ENCODE measurements at places on chromosomes 11 and 22. TPM values are rescaled to one million over a fixed set of nuclear protein-coding genes. Genes with fewer than 3 reads are reported as not detected.

DNA sequence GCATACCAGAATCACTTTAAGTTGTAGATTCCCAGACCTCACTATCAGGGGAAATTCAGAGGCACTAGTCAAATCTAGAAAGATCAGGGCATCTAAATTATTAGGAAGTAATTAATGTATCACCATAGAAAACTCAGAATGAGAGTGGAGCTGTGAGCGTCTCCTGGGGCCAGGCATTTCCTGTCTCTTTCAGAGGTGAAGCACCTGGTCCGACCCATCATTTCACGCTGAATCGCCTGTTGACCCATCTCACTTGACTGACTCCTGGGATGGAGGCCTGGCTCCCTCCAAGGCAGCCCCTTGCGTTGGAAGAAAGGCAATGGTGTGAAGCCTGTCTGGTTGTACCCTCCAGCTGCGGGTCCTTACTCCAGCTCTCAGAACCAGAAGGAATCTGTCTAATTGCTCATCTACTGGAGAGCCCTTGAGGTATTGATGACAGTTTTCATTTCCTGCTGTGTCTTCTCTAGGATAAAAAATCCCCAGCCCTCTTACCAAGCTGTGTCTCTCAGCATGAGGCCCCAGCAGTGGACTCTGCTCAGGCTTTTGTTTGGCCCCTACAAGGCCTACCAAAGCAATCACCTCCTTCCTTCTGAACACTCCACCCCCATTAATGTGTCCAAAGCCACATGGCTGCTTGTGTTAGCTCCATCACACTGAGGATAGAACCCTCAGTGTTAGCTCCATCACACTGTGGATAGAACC lies 93.2 kb upstream of the SYT13 start:
- no peak for DNase-seq

DNA sequence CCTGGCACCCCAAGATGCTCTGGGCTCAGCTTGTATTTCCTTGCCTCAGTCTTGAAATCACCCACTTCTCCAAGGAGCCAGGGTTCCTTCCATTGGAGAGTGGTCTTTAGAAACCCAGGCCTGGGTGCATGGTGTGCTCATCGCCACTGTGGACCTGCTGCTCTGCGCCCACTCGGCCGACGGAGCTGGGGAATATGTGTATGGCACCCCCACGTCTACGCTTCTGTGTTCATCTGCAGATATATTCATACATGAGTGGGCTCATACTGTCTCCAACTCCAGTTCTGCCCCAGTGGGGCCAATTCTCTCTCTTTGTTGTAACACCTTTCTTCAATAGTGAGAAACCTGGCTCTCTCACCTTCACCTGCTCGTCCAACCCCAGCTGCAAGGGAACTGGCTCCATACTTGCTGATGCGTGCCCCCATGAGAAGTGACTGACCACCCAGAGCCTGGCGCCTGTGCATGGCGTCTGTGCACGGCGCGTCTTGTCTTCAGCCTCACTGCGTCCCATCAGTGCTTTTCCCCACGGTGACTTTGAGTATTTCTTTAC lies 39.8 kb downstream of the KCNQ1 start:
- DNase-seq: no peak

- DNase-seq: no peak
These were observed 1158.5 kb downstream of the JRKL start for GRCh38 chr11:97548280-97548679.

GRCh38 chr11:69992943-69993694 lies 85.0 kb upstream of the ANO1 start:
- DNase-seq: no peak

GRCh38 chr11:92449222-92449621 lies 224.6 kb downstream of the FAT3 start:
- no peak for DNase-seq

- DNase-seq: no peak
These were observed 10.1 kb downstream of the AIP start for GRCh38 chr11:67492801-67493547.

DNA sequence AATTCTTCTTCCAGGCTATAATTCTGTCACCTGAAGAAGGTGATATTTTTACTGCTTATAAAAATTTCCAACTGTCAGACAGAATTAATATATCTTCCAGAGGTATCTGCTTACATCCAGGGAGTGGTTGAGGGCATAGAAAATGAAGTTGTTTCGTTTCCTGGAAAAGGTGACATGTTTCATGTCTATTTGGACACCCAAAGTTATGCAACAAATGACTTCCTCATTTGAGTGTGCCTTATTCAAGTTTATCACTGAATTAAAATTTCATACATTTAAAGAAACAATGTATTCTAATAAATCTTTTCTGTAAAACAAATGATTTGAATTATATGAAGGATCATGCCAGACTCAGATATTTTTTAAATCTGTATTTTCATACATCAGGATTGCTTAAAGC lies 8.5 kb upstream of the GRAMD1B start:
- DNase-seq: no peak

- no peak for DNase-seq
These were observed 382 bp downstream of the RASSF10 start for GRCh38 chr11:13009476-13009920.

DNA sequence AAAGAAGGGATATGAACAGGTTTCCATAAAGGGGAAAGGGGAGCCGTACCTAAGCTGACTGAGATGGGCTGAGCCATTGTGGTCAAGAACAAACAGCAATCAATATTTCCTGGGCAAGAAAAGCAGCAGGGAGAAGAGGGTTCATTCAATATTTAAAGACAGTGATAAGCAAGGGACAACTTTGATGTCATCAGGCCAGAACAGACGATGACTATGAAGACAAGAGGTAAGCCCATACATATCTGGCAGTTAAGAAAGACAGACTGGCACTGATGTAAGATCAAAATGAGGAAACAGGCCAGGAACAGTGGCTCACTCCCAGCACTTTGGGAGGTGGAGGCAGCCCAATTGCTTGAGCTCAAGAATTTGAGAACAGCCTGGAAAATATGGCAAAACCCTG lies 2.4 kb downstream of the OR5A2 start:
- DNase-seq: no peak

The MGAT3 gene
- 1.3 TPM for total RNA-seq

Measured in A172 (cell line).